ENCODE measurements at places on chromosomes 6 and 20.

GRCh38 chr6:33630014-33630413, 8.9 kb downstream of the ITPR3 start:
- peak; percentile 6 for DNase-seq

DNA sequence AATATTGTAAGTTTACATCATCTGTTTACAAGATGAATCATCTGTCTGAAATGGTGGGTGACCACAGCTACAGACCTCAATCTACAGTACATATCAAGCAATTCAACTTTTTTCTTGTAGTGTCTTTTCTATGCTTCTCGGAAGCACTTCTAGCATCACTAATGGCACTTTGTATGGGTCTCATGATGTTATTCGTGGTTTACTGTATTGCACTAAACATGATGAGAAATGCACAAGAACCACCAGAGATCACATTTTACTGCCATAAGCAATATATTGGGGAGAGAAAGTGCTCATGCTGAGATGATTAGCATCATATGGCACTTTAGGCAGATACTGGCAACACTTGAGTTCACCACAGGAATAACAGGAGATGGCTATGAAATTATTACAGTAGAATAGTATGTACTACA, 15.4 kb upstream of the BTBD3 start:
- no peak for DNase-seq

- no peak for DNase-seq
Observed at GRCh38 chr20:14360416-14360815, 23.0 kb upstream of the FLRT3 start.

- no peak for DNase-seq
Observed at GRCh38 chr6:141421378-141421777, 711.3 kb upstream of the GJE1 start.

DNA sequence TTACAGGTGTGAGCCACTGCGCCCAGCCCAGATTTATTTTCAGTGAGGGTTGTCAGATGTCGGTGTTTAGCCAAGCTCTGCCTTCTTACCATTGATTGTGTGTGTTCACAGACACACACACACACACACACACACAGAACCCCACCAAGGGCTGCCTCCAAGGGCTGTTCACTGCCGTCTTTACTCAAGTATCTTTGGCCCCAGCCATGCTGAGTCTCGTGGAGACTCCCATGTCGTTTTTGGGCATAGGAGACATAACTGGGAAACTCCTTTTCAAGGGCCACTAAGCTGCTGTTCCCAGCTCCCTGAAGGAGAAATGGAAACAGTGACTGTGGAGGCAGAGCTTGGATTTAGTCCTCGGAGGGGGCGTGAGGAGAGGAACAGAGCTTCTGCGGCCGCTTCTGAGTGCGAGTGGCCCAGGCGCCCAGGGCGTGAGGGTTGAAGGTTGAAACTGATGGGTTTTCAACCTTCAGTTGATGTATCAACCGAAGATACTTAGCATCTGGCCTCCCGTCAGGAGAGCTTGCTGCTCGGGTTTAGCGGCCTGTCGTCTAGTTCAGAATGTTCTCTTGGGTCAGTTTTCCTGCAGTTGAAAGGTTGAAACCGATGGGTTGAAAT, 243.6 kb downstream of the TTLL2 start:
- no peak for DNase-seq

DNA sequence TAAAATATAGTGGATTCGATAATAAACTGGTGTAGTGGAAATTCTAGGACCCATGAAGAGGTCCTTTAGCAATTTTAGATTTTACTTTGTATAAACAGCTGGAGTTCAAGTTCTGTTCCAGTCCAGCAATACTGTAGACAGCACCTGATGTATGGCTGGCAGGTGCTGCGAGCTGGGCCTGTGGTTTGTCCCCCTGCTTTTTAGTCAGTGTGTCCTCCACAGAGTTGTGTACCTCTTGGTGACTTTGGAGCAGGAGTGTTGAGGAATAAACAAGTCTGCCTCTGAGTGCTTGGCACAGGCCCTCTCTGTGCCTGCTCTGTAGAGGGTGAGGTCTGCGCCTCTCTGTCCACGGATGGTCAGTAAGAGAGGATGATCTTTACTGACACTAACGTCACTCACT, 13.8 kb downstream of the STX16 start:
- no peak for DNase-seq

GRCh38 chr6:89925826-89926225, 31.6 kb downstream of the GJA10 start:
- no peak for DNase-seq

DNA sequence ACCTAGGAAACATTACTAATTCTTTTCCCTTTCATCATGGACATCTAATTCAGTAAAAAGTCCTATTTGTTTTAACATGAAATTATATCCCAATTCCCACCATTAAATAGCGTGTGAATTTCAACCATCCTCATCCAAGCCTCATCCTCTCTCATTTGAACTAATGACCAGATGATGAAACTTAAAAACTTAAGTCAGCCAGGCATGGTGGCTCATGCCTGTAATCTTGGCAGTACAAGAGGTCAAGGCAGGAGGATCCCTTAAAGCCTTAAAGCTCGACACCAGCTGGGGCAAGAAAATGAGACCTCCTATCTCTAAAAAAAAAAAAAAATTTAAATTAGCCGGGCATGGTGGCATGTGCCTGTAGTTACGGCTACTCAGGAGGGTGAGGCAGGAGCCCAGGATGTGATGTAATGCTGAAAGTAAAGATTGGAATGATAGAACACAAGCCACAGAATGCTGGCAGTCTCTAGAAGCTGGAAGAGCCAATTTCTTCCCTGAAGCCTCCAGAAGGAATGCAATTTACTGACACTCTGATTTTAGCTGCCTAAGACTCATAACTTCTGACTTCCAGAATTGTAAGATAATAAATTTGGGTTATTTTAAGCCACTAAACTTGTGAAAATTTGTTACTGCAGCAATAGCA, 27.1 kb upstream of the HAO1 start:
- no peak for DNase-seq

DNA sequence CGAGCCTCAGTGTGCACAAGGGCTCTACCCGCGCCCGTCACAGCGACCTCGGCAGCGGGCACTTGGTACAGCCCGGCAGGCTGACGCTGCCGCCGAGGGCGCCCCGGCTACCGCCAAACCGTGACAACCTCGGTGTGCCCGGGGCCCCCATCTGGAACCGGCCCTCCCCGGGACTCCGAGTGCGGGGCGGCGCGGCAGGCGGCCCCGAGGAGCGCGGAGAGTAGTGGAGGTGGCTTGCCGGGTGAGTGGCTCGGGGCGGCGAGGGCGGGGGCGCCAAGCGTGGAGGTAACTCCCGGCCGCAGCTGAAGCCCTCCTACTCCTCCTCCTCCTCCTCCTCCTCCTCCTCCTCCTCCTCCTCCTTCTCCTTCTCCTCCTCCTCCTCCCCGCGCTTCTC, at the start of gene ISM1:
Gene ISM1 (plus strand): TSS at position 371 of the 394 bp plus-strand sequence. CDS start 503 bp downstream, outside the sequence.
- DNase-seq = peak; percentile 48

GRCh38 chr6:81476881-81477280, 275.6 kb downstream of the TENT5A start:
- no peak for DNase-seq

- DNase-seq = no peak
Observed at GRCh38 chr20:47501116-47501481, 588 bp upstream of the NCOA3 start.

GRCh38 chr6:116884530-116884929, 7.5 kb downstream of the RFX6 start:
- no peak for DNase-seq

GRCh38 chr20:63284544-63284949, 8.4 kb upstream of the COL20A1 start:
- DNase-seq = no peak

DNA sequence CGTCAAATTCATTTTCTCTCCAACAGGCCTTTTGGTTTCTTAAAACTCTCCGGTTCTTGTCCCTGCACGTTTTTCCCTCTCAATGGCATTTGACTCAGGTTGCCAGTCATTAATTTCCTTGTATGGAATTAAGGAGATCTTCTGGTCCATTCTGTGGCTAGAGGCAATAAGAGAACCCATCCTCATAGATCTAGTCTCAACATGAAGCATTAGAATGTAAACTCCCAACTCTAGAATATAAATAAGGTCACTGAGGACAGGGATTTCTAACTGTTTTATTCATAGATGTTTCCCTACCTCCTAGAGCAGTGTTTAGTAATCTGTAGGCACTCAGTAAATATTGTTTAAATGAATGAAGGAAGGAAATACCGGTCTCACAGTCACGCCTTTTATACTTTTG, 185.2 kb upstream of the FLRT3 start:
- no peak for DNase-seq

DNA sequence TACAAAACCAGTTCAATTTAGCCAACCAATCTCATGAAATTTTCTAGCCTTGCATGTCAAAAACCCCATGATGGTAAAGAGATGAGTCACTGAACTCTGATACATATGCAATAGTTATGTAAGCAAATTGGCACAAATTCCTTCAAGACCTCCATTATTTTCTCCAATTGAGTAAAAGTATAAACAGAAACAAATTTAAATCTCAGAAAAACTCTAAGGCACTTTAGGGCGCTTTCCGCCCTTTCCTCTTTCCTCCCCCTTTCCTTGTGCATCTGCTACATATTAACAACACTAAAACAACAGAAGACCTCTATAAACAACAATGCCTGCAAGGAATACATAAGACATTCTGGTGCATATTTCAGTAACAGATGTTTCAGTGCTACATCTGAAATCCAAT, 48.5 kb downstream of the KIF13A start:
- DNase-seq = no peak

- no peak for DNase-seq
Observed at GRCh38 chr20:37995856-37996605, 37.2 kb downstream of the TTI1 start.

- DNase-seq = no peak
Observed at GRCh38 chr20:2760952-2761305, 39.5 kb downstream of the CPXM1 start.

- DNase-seq = no peak
Observed at GRCh38 chr6:47729019-47729418, 30.6 kb downstream of the ADGRF4 start.

DNA sequence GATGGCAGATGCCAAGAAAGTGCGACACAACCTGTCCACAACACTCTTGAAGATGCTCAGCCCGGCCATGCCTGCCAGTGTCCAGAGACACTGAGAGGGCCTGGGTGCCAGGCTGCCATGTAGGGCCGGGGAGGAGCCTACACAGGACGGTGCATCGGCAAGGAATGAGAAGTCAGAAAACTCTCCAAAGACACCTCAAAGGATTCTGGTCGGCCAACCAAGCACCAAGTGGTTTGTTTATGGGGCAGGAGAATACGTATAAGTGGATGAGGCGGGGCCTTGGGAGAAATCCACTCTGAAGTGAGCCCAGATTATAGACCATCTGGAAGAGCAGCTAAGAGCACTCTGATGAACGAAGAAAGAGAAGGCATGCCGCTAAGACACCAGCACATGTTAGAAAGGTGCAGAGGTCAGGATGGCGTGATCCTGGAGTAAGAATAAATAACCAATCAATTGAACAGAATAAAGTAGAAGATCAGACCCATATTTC, 120.7 kb upstream of the FOXQ1 start:
- DNase-seq = no peak

GRCh38 chr6:72856801-72857200, 234.9 kb downstream of the KCNQ5 start:
- no peak for DNase-seq

- DNase-seq = no peak
Observed at GRCh38 chr6:107132330-107132954, 17.1 kb upstream of the BEND3 start.

DNA sequence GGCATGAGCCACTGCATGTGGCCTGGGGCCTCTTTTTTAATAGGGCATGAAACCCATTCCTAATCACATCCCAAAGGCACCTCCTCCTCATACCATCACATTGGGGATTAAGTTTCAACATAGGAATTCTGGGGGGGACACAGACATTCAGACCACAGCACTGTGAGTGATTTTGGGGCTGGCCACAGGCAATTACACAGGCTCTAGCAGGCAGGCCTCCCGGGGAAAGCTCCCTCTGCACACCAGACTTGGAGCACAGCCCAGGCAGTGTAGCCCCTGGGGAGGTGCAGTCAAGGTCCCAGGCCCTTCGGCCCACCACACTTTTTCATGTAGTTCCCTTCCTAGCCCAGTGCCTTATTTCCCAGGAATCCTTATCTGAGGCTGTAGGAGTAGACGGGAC, 5.5 kb downstream of the SFT2D1 start:
- DNase-seq = no peak

DNA sequence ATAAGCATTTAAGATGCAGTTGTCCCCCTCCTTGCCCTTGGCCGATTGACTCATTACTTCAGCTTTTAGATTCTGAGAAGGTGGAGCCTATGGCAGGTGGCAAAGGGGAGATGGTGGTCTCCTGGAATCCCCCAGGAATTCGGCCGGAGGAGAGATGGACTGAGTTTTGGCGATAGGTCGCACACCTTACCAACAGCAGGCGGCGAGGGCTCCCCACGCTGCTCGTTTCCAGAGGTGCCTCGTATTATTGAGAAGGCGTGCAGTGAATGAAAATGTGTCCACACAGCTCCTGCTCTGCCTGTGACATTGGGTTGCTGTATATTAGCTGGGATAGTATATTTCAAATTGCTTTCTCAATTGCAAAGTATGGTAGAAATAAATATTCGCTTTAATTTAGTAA, 224.5 kb downstream of the ARID1B start:
- no peak for DNase-seq

GRCh38 chr20:53409447-53409717, 184.3 kb downstream of the ZNF217 start:
- DNase-seq = no peak

DNA sequence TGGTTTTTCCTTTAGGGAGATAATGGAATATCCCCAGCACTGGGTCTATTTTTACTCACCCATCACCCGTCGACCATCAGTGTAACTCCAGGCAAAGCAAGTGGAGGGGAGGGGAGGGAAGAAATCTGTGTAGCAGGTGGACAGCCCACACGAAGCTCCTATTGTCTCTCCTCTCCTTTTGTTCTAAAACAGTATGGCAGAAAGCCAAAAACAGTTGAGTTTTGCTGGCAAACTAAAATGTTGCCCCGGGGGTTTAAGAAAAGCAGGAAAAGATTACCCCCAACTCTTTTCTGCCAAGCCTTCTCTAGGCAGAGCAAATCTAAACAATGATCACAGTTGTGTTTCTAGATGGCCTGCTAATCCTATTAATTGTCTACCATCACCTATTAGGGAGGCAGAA, 89.7 kb downstream of the PREP start:
- DNase-seq = no peak

GRCh38 chr20:19260412-19261090, 48.1 kb downstream of the SLC24A3 start:
- no peak for DNase-seq

GRCh38 chr20:58580474-58580835, 65.3 kb upstream of the APCDD1L start:
- no peak for DNase-seq

GRCh38 chr20:25484911-25485511, 77.5 kb downstream of the GINS1 start:
- DNase-seq = no peak

- no peak for DNase-seq
Observed at GRCh38 chr6:170111816-170112582, 178.9 kb downstream of the DLL1 start.

GRCh38 chr6:117451671-117452070, 25.9 kb upstream of the ROS1 start:
- DNase-seq = no peak

- DNase-seq = no peak
Observed at GRCh38 chr6:136228814-136229213, 21.3 kb downstream of the MTFR2 start.
